Kidney (tissue), 22 donors: ENCODE measurements at places on chromosomes 7 and 10. TPM values are rescaled to one million over a fixed set of nuclear protein-coding genes. Genes with fewer than 3 reads are reported as not detected.

GRCh38 chr10:5683065-5683464 is 1.6 kb upstream of the TASOR2 start:
- DNase-seq, result no peak

IRF5 gene
- 27.1 TPM for total RNA-seq

GRCh38 chr7:73909051-73909941 is 48.3 kb downstream of the TMEM270 start:
- DNase-seq, result peak; percentile 65

GRCh38 chr7:28759475-28759971 is 198.6 kb downstream of the TRIL start:
- DNase-seq, result no peak
